Urinary bladder (tissue), 4 donors: ENCODE measurements at places on chromosomes 6 and 20. TPM values are rescaled to one million over a fixed set of nuclear protein-coding genes. Genes with fewer than 3 reads are reported as not detected.

F13A1 gene
- total RNA-seq, result 203 TPM

GRCh38 chr20:37796121-37796520 lies 102.3 kb downstream of the CTNNBL1 start:
- no peak for DNase-seq

ENPP5 gene
- total RNA-seq, result 5.2 TPM

DNA sequence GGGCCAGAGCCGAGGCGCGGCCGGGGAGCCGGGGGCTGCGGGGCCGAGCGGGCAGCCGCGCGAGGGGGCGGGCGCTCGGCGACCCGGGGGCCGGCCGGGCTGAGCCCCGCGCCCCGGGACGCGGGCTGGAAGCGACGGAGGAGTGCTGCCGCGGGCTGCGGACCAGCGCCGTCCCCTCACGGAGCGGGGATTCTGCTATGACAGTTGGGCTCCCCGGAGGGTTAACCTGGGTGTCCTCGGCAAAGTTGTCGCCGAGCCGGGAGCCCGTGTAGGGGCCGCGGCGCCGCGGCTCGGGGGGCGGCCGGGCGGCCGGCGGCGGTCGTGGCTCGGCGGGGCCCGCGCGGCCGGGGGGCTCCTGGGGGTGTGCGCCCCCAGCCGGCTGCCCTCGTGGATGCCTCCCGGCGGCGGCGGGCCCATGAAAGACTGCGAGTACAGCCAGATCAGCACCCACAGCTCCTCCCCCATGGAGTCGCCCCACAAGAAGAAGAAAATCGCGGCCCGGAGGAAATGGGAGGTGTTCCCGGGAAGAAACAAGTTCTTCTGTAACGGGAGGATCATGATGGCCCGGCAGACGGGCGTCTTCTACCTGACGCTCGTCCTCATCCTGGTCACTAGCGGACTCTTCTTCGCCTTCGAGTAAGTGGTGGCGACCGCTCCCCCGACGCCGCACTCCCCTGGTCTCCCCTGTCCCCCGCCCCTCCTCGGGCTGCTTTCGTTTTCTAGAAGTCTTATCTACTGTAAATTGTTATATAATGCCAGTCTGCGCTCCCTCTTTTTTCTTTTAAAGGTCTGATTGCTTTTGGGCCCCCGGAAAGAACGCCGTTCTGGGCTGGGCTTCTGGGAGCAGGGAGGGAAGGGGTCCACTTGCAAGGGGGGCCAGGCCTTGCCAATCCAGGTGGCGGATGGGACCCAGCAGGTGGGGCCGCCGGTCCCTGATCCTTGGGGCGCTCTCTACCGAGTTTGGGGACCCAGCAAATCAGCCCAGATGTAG lies 936 bp downstream of the ZDHHC14 start:
- no peak for DNase-seq

TOP1 gene
- 29.2 TPM for total RNA-seq

DNA sequence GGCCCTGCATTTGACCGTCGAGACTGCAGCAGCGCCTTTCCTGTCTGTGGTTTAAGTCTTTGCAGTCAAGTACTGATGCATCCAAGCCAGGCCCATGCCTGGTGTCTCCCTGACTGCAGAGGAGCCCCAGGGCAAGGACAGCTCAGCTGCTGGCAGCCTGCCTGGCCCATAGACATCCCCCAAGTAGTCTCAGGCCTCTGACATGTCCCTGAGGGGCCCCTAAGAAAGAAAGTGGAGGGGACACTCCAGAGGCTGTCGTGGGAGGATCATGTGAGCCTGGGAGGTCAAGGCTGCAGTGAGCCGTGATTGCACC lies 18.0 kb downstream of the HRH3 start:
- no peak for DNase-seq

GRCh38 chr6:116631379-116631990 lies 15.2 kb downstream of the RSPH4A start:
- no peak for DNase-seq

DNA sequence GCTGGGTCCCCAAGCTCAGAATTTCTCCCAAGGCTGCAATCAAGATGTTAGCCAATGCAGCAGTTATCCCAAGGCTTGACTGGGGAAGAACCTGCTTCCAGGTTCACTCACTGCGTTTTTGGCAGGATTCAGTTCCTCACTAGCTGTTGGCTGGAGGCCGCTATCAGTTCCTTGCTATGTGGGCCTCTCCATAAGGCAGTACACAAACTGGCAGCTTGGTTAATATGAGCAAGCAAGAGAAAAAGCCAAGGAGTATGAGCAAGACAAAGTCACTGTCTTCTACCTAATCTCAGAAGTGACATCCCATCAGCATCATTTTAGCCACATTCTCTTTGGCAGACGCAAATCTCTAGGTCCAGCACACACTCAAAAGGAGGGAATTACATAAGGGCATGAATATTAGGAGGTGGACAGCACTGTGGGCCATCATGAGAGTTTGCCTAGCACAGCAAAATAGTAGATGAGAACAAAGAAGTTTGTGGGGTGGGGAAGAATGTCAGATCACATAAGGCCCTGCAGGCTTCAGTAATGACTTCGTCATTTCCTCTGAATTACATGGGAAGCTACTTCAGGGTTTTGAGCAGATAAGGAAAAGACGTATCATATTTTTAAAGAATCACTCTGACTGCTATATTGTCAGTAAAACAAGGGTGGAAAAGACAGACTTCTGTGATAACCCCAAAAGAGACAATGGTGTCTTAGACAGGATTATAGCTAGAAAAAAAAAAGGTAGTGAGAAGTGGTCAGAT lies 25.5 kb downstream of the LMBRD1 start:
- DNase-seq, result no peak

GRCh38 chr6:69116658-69117057 lies 481.6 kb downstream of the ADGRB3 start:
- no peak for DNase-seq

- DNase-seq, result no peak
Observed at GRCh38 chr6:3571250-3571681, 114.4 kb upstream of the SLC22A23 start.

C6orf15 gene
- not detected for total RNA-seq

GRCh38 chr20:63478346-63479302 lies 6.2 kb upstream of the KCNQ2 start:
- DNase-seq, result no peak

DNA sequence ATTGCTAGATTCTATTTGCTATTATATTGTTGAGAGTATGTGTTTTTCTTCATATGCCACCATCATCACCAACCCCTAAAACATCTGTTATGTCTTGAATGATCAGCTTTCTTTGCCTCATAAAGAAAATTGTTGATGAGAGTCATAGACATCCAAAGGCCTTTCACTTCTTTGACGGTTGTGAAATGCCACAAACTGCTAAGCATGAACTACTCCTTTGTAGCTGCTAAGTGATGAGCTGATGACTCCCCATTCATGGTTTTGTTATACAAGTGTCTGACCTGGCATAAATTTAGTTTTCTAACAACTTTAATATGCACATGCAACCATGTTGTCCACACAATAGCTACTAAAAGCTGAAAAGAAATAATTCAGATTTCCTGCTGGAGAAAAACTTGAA lies 684 bp upstream of the MED23 start:
- DNase-seq, result no peak

GRCh38 chr6:56753811-56754210 lies 111.1 kb upstream of the DST start:
- DNase-seq, result no peak

DNA sequence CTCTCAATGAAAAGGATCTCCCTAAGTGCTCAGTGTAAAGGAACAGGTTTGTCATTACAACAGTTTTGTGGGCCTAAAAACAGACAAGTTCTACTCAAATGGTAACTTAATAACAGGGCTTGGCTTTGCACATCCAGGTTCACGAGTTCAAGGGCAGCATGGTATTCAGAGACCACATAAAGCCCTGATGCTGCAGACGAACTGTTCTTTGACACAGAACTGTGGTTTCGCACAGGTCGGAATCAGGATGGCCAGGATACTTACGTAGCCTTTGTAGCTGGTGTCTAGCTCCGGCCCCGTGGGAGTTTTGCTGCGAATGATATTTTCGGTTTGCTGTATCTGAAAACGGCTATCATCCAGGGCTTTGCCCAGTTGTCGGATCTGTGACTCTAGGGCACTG lies 335.9 kb downstream of the ESR1 start:
- DNase-seq, result no peak

ZNF391 gene
- total RNA-seq, result 6.9 TPM

DNA sequence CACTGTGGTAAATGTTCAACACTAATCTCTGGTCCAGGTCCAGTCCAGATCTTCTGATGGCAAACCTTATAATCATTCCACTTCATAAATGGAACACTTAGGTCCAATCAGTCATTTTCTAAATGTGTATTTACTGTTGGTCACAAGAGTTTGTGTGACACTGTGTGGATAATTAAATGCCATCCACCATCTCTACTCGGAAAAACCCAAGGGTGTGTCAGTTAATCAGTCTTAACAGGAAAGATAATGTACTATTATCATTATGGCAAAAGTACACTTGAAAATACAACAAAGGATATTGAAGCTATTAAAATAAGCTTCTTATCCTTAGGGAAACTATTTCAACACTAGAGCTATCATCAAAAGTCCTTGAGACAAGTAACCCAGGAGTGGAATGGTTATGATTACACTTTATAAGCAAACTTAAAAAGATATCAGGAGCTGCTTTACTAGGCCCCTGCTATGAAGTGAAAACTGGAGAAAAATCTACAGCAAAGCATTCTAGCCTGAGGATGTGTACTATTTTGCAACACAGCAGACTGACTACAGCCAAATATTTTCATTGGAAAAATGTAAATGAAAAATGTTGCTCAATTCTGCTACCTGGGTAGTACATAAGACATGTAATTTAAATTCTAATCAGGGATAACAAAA lies 227.9 kb downstream of the LAMA2 start:
- DNase-seq, result no peak

- DNase-seq, result no peak
Observed at GRCh38 chr6:146962329-146962728, 241.9 kb upstream of the STXBP5 start.

DNA sequence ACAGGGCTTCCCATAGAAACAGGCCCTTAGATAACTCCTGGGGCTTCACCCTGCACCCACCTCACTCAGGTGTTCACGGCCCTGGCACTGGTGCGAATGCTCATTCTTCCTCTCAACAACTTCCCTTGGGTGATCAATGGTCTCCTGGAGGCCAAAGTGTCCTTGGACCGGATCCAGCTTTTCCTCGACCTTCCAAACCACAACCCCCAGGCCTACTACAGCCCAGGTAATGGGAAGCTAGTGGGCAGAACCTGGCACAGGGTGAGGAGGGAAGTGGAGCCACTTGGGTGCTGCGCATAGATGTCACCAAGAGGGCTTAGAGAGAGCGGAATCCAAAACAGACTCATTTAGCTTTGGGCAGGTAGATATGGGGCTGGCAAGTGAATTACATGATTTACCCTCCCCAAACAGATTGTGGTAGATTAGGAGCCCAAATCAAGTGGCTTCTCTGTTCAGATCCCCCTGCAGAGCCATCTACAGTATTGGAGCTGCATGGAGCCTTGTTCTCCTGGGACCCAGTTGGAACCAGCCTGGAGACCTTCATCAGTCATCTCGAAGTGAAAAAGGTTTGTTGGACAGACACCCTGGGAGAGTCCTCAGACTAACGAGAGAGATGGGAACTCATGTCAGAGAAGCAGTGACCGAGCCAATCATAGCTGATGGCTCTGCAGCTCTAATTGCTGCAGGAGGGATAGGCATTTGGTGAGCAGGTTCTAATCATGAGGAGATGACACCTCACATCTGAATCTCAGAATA lies 8.5 kb downstream of the ABCC10 start:
- no peak for DNase-seq

FERMT1 gene
- total RNA-seq, result 11.1 TPM

GRCh38 chr6:79410806-79411205 lies 126.4 kb downstream of the LCA5 start:
- DNase-seq, result no peak

TMEM181 gene
- total RNA-seq, result 41.4 TPM

LY6G6F gene
- not detected for total RNA-seq

FOXS1 gene
- total RNA-seq, result 4.7 TPM

GRCh38 chr20:62409931-62410745 lies 3.1 kb upstream of the CABLES2 start:
- no peak for DNase-seq

FOXC1 gene
- total RNA-seq, result 7.3 TPM

DNA sequence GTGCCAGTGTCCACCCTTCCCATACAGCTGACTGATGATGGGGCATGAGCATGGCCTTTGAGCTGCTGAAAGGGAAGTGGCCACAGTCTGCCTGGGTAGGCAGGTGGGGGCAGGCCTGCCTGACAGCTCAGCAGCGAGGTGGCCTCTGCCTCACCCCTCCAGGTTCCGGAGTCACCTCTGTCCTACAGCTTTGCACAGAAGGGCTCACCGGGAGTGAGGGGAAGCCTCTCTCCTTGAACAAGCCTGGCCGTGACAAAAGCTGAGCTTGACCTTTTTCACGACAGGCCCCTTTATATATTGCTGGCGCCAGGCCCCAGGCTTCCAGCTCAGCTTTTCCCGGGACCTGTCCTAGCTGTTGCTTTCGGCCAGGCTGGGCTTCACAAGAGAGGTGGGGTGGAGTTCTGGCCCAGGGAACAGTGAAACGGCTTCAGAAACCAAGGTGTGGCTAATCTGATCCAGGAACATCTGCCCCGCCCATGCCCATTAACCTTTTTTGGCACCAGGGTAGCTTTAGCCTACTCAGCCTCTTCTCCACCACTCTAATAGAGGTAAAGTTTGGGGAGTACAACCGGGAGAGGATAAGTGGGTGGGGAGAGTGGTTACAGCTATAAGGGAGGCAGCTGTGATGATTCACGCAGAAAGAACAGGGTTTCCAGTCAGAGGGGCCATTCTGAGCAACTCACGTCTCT lies 42.9 kb downstream of the C6orf132 start:
- DNase-seq, result no peak

DNA sequence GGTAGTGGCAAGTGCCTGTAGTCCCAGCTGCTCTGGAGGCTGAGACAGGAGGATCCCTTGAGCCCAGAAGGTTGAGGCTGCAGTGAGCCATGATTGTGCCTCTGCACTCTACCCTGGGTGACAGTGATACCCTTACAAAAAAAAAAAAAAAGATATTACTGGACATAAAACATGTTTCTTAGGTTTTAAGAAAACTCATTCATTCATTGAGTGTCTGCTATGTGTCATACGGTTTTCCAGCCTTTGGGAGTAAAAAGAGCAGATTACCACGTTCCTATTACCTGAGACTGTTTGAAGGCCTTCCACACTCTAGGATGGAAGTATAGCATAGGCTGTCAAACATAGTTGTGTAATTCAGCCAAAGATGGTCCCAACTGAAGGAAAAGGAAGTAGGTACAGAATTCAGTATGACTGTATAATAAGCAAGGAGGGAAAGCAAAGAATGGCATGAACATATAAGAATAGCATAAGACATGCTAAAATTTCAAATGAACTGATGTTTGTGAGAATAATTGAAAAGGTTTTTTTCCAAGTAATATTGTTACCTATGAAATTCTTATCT lies 22.0 kb downstream of the STXBP5 start:
- DNase-seq, result no peak

SFTA2 gene
- not detected for total RNA-seq

- DNase-seq, result no peak
Observed at GRCh38 chr6:167559675-167560479, 235.0 kb downstream of the TTLL2 start.

DNA sequence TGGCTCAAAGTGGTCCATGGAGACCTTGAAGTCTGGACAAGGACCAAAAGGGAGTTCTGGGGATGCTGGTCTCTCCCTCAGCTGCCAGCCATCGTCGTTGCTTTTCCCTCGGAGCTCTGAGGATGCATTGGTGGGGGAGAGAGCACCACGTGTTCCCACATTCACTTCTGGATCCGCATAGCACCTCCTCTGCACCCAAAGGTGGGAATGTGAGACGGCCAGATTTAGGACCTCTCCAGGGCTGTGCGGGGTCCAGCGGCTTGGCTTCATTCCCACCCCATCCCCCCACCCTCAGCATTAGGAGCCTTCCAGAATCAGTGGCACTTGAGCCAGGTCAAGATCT lies 1.1 kb downstream of the EPB41L1 start:
- DNase-seq, result no peak
